ENCODE measurements at places on chromosomes 3 and 15.

DNA sequence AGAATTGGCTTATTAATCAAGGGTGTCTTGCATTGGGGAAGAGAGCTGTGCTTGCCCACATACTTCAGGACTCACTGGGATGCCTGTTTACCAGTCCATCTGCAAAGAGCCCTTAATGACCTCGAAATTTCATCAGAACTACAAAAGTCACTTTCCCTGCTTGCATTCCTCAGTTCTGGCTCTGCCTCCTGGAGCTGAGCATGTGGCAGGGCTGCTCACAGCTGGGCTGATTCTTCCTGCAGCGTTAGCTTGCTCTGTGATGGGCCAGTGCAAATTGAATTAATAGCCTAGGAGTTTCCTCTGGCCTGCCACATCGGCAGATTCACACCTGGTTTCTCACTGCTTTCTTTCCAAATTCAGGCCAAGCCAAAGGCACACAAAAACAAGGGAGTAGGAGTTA lies 108.9 kb downstream of the DUT start:
- peak; percentile 90 for DNase-seq

DNA sequence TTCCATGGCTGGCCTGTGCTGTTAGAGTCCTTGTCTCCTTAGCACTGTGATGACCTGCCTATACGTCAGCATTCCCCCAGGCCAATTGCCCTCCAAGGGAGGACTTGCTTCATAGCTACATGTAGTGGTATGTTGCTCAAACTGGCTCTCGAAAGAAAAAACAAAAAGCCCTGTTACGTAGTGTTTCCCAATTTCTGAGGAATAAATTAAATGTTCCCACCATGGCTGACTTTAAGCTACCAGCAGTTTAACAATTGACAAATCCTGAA lies 54.6 kb downstream of the WNT7A start:
- DNase-seq = no peak

DNA sequence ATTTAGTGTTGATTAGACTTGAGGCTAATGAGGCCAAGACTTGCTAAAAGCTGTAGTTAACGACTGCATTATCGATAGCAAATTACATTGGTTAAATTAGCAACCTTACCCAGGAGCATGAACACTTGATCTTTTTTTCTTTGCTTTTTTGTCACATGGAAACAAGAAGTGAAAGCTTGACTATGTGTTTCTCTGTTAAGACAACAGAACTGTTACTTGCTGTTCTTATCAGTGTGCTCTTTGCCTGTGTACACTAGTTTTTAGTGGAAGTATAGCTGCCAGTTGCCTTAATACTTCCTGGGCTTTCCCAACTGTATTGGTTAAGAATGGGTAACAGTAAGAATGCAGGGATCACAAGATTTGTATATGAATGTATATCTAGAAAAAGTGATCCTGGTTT lies 625.5 kb downstream of the NAALADL2 start:
- no peak for DNase-seq

DNA sequence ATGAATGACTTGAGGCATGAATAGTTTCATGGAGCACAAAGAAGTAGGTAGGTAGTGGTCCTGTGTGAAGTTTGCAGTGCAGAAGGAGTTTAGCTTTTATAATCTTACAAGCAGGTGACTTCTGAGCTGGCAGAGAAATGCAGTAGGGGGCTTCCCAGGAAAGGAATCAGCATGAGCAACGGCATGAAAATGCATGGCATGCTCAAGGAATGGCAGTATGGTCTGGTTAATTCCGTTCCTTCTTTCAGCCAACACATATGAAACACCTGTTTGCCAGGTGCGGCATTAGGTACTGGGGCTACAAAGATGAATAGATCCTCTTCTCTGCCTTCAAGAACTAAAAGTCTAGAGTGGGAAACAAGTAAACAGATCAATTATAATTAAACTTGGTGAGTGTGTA lies 138.0 kb upstream of the BHLHE40 start:
- DNase-seq = no peak

- DNase-seq = no peak
Observed at GRCh38 chr3:42846685-42847522, 28.8 kb downstream of the CYP8B1 start.

GRCh38 chr3:6168256-6168655 lies 692.7 kb upstream of the GRM7 start:
- no peak for DNase-seq

GRCh38 chr3:51373658-51374421 lies 11.3 kb upstream of the MANF start:
- no peak for DNase-seq

GRCh38 chr3:144312702-144313101 lies 341.1 kb downstream of the DIPK2A start:
- DNase-seq = no peak

- no peak for DNase-seq
Observed at GRCh38 chr15:71202712-71203111, 87.4 kb downstream of the THSD4 start.

DNA sequence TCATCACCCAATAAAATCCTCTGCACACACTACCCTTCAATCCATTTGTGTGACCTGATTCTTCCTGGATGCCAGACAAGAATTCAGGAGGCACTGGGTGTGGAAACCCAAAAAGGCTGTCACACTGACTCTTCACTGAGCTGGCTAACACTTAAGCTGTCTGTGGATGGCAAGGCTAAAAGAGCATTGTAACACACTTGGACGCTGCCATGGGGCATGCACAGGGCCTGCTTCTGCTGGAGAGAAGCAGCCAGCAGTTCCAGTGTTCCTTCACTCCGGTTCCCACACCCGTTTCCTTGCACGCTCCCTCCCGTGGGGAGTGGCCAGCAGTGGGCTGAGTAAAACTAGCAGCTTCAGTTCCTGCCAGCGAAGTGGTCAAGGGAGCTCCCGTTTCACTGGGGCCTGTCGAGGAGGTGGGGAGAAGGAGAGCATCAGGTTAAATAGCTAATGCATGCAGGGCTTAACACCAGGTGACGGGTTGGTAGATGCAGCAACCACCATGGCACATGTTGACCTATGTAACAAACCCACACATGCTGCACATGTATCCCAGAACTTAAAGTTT lies 737.1 kb downstream of the FHIT start:
- DNase-seq = no peak

DNA sequence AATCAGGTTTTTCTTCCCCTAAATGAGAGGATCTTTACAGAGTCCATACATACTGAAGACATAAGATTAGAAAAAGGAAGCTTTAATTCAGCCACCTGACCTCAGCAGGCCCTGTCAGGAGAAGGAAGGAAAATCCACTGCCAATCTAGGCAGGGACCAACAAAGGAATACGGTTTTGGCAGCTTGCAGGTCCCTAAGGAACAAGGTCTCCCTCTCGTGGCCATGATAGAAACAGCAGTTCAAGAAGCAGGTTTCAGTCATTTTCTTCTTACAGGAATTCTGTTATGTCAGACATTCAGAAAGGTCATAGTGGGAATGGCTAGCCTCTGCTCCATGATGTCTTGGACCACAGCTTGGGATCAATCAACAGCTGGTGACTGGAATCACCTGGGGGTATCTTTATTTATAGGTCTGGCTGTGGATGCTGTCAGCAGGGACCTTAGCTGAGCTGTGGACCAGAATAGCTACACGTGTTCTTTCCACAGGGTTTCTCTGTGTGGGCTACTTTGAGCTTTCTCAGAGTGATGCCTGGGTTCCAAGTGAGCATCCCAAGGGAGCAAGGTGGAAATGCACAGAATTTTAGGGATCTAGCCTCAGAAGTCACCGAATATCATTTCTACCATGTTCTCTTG lies 9.4 kb upstream of the CMSS1 start:
- peak; percentile 60 for DNase-seq

- no peak for DNase-seq
Observed at GRCh38 chr15:69158201-69158842, 2.1 kb upstream of the GLCE start.

GRCh38 chr3:16917256-16917935 lies 32.6 kb downstream of the PLCL2 start:
- DNase-seq = no peak

- peak; percentile 38 for DNase-seq
Observed at GRCh38 chr3:16174026-16174355, 489 bp upstream of the GALNT15 start.

- no peak for DNase-seq
Observed at GRCh38 chr15:63612300-63612699, 15.1 kb downstream of the FBXL22 start.

- no peak for DNase-seq
Observed at GRCh38 chr3:129254536-129255230, 5.3 kb downstream of the COPG1 start.

- no peak for DNase-seq
Observed at GRCh38 chr3:26799679-26800317, 177.2 kb downstream of the LRRC3B start.

DNA sequence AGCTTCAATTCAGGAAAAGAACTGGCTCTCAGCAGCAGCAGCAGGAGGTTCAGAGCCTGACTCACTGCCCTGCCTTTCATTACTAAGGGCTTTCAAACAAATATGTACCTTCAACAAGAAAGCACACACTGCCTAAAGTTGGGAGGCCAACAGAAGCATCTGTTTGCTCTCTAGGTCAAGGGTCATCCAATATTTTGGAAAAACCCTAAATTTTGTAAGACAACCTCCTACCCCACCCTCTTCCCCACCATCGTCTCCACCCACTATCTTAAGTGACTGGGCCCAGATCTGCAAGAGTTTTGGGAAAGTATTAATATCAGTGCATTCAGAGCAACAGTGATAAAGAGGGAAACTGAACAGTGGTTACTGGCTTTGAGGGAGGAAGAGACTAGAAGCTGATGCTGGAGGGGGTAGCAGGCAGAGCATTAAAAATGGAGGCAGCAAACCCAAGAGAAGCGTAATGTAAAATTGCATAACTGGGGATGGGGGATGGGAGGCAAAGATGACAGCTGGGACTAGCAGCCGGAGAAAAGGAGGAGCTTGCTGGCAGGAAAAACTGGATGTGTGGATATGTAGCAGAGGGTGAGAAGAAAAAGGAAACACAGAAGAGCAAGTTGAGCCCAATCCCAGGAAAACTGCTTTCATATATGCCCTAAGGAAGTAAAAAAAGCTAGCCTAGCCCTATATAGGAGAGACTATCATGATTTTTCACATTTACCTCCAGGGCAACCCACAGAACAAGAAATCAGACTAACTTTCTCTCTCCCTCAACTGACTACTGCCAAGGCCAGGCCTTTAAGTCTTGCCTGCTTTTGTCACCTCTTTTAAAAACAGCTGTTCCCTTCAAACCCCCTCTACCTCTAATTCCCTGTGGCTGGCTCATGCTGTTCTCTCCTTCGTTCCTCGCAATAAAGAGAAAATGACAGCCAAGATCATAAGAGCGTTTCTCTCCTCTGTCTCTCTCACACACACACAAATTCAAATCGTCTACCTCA lies 31.4 kb downstream of the NPTN start:
- no peak for DNase-seq

DNA sequence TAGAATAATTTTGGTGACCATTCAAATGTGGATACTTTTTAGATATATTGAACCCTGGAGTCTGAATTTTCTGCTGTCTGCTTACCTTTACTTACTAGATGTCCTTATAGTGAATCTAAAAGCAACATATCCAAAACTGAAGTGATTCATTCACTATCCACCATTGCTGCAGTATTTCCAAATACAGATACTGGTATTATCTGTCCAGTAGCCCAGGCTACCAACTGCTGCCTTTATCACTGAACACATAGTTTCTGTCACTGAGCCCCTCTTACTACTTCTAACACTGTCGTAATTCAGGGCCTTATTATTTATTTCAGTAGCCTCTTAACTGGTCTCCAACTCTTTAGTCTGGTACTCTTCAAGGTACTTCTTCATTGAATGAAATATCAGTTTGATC lies 49.2 kb downstream of the SLMAP start:
- DNase-seq = no peak

- no peak for DNase-seq
Observed at GRCh38 chr3:128845119-128845777, 34.2 kb upstream of the ACAD9 start.

DNA sequence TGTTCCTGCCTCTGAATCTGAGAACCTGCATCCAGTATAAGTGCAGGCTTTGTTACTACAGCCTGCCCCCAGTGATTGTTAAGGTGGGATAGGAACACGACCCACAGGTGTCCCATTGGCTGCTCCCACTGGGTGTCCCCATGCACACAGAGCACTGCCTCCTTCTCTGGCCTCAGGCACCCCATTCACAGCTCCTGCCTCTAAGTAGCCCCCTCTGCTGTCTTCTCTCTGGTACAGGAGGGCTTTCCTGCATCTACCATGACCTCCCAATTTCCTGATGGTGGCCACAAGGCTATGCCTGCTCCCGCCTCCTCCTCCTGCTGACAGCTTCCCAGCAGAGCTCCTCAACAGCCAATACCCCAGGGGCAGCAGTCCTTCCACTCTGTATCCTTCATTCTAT lies 238.6 kb upstream of the TMC3 start:
- no peak for DNase-seq

DNA sequence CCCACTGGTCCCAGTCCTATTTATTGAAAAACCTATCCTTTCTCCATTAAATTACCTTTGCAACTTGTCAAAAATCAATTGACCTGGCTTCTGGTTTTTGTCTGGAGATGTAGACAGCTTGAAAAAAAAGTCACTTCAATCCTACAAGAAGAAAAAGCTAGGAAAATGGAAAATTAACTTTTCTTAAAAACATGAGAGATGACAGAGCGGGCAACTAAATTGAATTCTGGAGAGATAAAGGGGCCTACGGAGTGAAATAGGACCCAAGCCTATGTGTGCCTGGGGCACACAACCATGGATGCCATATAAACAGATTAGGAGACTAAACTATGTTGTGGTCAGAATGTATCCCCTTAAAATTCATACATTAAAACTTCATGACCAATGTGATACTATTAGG lies 363.3 kb upstream of the SLCO3A1 start:
- no peak for DNase-seq

- DNase-seq = peak; percentile 24
Observed at GRCh38 chr3:171309906-171310359, 150.3 kb downstream of the TNIK start.

- DNase-seq = no peak
Observed at GRCh38 chr3:42746455-42747450, 26.3 kb downstream of the CCDC13 start.

GRCh38 chr3:56488812-56489600 lies 20.7 kb upstream of the ERC2 start:
- no peak for DNase-seq

- no peak for DNase-seq
Observed at GRCh38 chr3:52333869-52334557, 17.9 kb downstream of the DNAH1 start.

- DNase-seq = no peak
Observed at GRCh38 chr15:54528021-54528420, 549.8 kb downstream of the UNC13C start.

- DNase-seq = no peak
Observed at GRCh38 chr3:53616971-53617892, 122.8 kb downstream of the CACNA1D start.
